Trophoblast cell (in vitro differentiated cells and primary cell): ENCODE measurements at places on chromosomes 12 and 14.

DNA sequence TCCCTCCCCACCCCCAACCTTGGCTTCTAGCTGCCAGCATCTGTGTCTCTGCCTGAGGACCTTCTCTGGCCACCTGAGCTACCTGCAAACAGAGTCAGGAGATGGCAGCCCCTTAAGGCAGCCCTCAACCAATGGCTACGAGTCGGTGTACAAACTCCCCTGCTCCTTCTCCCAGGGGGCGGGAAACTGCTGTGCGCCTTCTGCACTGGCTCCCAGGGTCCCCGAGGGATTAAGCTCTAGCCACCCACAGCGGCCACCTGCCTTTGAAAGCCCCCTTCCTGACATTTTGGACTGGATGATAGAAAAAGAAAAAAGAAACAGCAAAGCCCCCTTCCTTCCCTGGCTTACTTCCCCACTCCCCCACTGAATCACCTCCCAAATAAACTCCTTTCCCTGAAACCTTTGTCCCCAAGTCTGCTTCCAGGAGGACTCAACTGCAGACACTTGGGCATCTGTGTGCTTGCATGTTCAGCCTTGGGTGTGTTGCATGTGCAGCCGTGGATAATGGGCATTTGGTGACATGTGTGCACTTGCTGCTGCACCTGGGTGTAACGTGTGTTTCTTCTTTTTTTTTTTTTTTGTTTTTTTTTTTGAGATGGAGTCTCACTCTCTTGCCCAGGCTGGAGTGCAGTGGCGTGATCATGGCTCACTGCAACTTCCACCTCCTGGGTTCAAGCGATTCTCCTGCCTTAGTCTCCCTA is 6.0 kb downstream of the SDS start:
- no peak for DNase-seq

- DNase-seq: no peak
Observed at GRCh38 chr12:115129727-115130126, 445.8 kb upstream of the TBX3 start.

DNA sequence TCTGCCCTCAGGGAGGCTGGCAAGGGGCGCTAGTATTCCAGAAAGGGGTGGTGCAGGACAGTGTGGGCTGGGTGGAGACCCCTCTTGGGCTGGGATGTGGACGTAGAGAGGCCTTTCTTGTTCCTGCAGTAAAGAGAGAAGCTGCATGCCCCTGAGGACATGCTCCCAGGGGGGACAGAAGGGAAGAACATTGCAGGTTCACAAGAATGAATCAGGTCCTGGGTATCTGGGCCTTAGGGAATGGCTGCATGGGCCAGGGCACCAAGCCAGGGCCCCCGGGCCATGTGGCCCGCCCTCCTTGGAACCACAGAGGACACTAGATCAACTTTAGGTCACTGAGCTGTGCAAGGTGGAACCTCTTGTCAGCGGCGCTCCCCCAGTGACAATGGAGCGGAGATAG is 51.8 kb downstream of the ZNF664 start:
- DNase-seq: no peak

DNA sequence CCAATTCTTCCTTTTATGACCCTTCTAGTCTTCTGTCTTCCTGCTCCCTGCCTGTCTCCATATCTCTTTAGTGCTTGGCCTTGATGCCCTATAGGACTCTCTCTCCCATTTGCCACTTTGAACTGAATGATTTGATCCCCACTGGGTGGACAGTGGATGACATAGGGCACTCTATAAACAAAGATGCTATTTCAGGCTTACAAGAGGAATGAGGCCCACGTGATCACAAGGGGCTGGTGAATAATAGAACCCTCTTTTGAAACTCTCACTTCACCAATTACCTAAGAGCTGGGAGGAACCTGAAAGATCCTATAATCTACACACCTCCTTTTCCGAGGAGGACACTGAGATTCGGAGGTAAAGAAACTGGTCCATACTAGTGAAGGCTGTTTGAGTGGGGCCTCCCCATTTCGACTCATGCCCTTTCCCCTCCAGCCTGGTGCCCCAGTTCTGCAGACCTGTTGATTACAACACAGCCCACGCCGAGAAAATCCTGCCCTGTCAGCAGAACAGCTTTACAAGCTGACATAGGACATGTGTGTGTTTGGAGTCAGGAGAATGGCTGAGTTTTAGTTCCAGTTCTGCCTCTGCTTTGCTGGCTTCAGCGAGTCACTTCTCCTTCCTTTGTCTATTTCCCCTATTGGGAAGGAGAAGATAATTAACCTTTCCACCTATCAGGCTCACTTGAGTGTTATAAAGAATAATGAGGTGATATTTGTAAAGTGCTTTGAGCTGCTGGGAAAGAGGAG is 400.3 kb downstream of the ZFP36L1 start:
- DNase-seq: peak; percentile 32

- no peak for DNase-seq
Observed at GRCh38 chr14:48874711-48875110, 711.5 kb downstream of the RPS29 start.

DNA sequence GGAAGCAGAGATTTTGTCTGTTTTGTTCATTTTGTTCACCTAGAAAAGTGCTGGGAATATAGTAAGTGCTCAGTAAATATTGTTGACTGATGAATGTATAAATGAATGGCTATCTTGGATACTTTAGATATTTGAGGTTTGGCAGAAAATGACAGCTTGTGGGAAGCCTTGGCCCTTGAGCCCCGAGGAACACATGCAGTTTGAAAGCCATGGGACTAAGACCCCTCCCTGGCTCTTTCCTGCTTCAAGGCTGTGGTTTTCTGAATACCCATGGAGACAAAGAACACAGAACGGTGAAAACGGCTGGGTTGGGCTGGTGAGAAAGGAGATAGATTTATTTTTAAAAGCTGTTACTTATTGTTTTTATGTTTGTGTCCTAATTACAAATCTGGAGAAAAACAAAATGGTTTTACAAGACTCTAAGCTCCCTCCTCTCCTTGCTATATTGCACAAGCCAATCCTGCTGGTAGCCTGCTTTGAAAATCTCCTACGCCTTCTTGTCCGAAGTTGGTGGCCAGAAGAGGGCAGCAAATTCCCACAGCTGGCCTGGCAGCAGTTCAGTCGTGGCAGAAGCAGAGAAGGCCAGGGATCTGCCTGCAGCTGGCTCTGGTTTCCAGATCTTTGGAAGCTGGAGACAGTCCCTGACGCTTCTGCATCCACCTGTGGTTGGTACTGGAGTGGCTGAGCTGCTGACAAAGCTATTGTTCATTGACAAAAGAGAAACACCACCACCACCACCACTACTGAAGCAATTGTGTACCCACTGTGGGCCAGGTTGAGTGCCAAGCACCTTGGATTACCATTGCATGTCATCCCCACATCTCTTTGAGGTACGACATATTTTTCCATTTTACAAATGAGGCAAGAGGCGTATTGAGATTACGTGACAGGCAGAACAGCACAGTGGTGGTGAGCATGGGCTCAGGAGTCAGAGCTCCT is 5.2 kb upstream of the KRT85 start:
- DNase-seq: peak; percentile 95

DNA sequence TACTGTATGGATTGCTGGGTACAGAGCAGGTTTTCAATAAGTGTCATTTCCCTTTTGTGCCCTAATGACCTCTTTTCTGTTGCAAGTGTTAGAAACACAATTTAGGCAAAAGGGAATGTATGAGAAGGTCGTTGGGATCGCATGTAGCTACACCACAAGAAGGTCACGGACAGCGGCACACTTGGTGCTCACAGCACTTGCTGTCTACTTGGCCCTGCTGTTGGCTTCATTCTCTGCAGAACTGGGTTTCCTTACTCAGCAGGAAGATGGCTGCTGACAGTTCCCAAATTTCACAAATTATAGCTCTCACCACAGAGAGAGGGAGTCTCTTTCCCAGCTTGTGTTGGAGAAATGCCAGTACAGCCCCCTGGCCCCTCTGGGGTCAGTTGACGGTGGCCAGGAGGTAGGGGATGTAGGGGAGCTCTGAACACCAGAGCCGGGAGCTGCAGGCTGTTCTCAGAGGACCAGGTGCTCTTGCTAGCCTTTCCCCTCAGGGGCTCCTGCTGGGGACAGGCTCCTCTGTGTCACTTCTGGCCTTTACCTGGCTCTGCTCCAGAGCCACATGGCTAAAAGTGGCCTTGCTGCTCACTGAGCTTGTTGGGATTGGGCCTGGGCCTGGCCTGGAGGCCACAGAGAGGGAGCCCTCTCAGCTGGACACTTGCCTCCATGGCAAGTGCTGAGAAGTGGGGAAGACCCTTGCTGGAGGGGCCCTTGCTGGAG is 50.9 kb upstream of the BCL7A start:
- DNase-seq: no peak

DNA sequence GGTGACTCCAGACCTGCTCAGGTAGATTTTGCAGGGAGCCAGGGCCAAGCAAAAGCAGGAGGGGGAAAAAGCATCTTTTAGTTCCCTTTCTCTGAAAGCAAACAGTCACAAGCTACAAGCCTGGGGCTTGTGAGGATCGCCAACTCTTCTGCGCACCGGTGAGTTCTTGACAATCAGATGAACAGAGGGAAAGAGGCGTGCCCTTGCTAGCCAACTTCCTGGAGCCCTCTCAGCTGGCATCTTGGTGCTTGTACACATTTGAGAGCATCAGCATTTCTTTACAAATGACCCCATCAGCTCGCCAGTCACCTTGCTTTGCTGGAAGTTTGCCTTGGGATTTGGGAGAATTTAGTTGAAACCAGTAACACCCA is 55.5 kb downstream of the ZNF664 start:
- no peak for DNase-seq

GRCh38 chr14:101196795-101197590 is 293.5 kb upstream of the RTL1 start:
- DNase-seq: no peak

GRCh38 chr12:6824085-6824775 is 2.6 kb downstream of the GPR162 start:
- DNase-seq: no peak

DNA sequence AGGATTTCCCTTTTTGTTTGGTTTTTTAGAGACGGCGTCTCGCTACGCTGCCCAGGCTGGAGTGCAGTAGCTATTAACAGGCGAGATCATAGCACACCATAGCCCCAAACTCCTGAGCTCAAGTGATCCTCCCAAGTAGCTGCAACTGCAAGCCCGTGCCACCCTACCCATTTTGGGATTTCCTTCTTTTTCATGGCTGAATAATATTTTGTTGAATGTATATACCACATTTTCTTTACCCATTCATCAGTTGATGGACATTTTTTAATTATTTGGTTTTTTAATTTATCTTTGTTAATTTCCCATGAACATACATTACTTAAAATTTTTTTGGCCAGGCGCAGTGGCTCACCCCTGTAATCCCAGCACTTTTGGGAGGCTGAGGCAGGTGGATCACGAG is 15.2 kb downstream of the PITPNM2 start:
- DNase-seq: no peak

- DNase-seq: peak; percentile 53
Observed at GRCh38 chr14:34874386-34875030, 652 bp downstream of the BAZ1A start.

GRCh38 chr12:130702966-130703732 is 12.9 kb downstream of the RIMBP2 start:
- DNase-seq: no peak

DNA sequence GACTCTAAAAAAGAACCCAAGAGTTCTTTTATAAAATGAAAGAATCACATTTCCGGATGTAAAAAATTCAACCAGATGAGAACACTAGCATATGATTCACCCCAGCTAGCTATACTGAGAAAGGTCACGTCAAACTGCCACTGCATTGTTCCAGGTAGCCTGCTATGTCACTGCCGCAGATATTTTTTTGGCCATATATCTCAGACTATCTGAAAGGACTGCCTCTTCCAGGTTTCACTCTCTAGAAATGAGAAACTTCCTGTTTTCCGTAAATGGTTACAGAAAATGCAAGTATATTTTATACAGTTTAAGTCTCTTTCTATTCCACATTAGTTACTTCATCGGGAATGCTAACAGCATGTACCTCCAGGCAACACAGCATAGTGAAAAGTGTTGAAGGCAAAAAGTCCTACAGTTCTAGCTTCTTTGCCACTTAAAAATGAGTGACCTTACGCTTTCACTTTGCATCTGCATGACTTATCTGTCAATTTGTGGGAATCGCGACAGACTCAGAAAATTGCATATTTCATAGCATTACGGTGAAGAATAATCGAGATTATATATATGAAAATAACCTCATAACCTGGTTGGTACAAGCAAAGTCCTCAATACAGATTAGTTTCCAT is 105.2 kb downstream of the MED13L start:
- DNase-seq: no peak

DNA sequence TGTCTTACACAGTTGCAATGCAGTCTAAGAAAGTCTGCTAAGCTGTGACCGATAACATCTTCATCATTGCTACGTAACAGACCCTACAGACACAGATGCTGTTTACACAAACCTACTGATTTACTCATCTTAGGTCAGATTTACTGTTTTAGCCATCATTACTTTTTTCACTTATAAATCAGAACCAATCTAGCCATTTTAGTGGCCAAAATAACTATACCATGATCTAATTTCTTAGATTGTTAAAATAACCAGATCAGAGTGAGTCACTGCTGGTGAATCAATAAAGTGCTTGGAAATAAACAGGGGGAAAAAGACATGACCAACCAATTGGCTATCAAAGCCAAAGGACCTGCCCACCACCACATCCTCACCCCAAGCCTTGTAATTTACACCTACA is 57.0 kb upstream of the FOXN3 start:
- no peak for DNase-seq

DNA sequence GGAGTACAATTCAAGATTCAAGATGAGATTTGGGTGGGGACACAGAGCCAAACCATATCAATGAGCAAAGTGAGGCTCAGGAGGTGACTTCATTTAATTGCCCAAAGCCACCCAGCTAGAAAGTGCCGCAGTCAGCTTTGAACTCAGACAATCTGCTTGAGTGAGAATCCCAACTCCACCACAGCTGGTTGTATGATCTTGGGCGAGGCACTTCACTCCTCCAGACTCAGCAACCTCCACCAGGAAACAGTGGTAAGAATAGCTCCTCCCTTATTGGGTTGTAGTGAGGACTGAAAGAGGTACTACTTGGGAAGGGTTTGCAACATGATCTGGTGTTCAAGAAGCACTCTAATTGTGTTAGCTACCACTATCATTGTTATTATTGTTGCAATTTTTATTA is 129.2 kb upstream of the RFLNA start:
- no peak for DNase-seq

DNA sequence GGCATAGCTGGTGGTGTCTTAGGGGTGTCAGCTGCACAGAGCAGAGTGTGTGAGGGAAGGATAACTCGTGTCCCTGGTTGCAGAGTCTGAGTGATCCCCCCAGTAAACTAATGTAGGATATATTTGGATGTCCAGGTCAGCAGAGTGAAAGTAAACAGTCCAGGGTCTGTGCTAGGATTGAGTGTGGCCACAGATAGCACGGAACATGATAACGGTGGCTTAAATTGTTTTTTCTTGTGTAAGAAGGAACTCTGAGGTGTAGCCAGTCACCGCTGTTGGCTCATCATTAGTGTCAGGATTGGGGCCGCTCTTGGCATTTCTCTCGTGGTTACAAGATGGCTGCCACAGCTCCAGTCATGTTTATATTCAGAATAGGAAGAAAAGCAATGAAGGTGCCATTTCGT is 97.3 kb downstream of the DERA start:
- DNase-seq: no peak

- no peak for DNase-seq
Observed at GRCh38 chr12:7129287-7129871, 690 bp upstream of the RBP5 start.
